ENCODE measurements at places on chromosomes 5 and 9.

DNA sequence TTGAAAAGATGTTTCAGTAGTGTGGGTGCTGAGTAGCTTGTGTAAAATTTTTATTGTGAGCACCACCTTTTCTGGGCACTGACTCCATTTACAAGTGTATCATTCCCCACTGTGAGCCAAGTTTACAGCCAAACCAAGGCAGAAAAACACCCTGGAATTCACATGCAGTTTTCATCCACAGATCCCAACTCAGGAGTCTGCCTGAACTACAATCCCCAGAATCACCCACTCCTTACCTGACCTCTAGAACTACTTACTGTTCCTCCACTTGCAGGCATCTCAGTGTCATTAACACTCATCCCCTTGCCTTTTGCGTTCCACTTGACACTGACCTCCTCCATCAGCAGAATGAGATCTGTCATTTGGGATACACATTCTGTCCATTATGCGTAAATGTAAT lies 2042.6 kb upstream of the CDH6 start:
- no peak for DNase-seq

- no peak for DNase-seq
Measured at GRCh38 chr5:6943197-6944112, 230.2 kb downstream of the TENT4A start.

GRCh38 chr5:107023732-107024131 lies 647.0 kb downstream of the EFNA5 start:
- DNase-seq = no peak

DNA sequence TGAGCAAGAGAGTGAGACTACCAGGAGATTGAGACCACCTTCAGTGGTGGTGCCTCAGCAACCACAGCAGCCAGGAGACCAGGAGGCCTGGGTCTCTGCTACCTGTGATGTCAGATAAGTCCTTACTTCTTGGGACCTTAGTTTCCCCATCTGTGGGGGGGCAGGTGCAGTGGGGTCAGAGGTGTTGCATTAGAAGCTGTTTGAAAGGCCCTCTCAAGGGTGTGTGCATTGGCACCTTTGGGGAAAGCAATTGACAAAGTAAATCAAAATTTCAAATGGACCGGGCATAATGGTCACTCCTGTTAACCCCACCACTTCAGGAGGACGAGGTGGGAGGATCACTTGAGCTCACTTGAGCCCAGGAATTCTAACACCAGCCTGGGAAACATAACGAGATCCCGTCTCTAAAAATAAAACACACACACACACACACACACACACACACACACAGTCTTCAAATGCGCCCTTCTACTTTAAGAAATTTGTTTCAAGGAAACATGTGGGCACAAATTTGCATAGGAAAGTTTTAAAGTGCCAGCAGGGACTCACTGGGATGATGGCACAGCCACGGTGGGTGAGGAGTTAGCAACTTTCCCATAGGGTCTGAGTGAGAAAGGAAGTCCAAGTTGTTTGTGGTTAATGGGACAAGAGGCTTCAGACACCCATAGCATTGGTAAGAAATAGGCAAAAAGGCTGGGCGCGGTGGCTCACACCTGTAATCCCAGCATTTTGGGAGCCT lies 1.3 kb upstream of the AK1 start:
- no peak for DNase-seq

DNA sequence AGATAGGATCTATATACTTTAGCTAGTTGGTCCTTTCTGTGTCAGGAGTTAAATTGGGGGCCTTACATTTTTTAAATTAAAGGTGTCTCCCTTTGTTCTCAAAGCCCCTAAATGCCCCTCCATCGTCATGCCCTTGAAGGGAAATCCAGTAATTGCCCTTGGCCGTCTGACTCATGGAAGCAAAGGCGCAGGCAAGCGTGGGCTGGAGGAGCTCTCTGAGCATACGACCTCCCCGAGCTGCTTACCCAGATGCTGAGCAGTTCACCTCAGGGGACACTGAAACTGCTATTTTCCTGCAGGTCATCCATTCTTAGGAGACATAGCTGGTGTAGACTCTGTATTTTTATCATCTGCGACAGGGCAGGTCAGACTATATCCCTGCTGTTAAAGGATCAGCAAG lies 23.0 kb downstream of the PCSK1 start:
- DNase-seq = no peak

- DNase-seq = no peak
Measured at GRCh38 chr5:72355706-72356299, 35.6 kb downstream of the PTCD2 start.

GRCh38 chr5:97088774-97089148 lies 53.6 kb downstream of the LIX1 start:
- DNase-seq = no peak
